ENCODE measurements at places on chromosomes 11 and 22. TPM values are rescaled to one million over a fixed set of nuclear protein-coding genes. Genes with fewer than 3 reads are reported as not detected.

DNA sequence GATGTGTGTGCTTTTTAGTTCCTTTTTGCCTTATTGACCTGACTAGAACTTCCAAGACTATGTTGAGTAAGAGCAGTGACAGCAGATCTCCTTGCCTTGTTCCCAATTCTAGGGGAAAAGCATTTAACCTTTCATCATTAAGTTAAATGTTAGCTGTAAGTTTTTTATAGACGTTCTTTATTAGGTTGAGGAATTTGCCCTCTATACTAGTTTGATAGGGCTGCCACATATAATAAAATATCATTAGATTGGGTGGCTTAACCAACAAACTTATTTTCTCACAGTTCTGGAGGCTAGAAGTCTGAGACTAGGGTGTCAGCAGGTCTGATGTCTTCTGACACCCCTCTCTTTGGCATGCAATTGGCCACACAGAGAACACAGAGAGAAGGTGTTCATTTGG is 32.6 kb upstream of the B3GNT6 start:
- no peak for DNase-seq
- H3K4me1 ChIP-seq: no peaks in the 10 kb centered on the region
- H3K27ac ChIP-seq: no peak overlapping the region
- H3K4me3 ChIP-seq: no peak overlapping the region
- peaks cover under 1% of the 10 kb centered on the region for H3K36me3 ChIP-seq
- H3K27me3 ChIP-seq: no peaks in the 10 kb centered on the region

DNA sequence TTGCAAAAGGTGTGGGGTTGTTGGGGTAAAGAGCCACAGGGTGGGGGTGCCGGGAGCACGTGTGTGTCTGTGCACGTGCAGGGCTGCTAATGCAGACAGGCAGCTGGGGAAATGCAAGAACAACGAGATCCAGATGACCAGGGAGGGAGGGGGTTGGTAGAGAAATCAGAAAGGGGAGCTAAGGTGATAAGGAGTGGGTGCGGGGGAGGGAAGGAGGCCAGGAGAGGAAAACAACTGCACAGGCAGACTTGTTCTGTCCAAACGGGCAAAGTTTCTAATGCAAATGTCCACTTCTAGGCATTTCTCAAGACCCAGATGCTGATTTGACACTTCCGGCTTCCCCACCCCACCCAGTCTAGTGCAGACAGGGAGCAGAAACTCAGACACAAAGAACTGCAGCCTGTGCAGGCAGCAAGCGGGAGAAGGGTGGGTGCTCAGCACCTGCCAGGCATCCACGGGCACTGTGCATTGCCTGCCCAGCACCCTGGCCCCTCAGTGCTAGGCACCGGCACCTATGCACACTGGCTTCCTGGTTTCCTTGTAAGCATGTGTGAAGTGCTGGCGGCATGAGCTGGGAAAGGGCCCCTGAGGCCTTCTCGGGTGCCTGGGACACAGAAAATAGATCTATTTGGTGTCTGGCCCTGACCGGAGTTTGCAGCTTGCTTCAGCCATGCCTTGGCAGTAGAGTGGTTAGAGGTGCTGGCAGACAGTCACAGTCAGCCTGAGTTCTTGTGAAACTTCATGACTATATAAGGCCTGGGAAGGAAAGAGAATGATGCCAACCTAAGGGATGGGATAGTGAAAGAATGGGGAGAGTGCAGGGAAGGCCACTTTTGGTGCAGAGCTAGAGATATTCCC is 220.1 kb upstream of the SORL1-AS1 start:
- H3K27ac ChIP-seq: no peak overlapping the region
- no peaks in the 10 kb centered on the region for H3K27me3 ChIP-seq
- no peaks in the 10 kb centered on the region for H3K36me3 ChIP-seq
- no peak overlapping the region for H3K4me3 ChIP-seq
- H3K4me1 ChIP-seq: no peaks in the 10 kb centered on the region

GRCh38 chr22:44805711-44806110 is 53.3 kb downstream of the ARHGAP8 start:
- no peak overlapping the region for H3K4me3 ChIP-seq
- peaks cover 10% of the 10 kb centered on the region for H3K4me1 ChIP-seq
- no peaks in the 10 kb centered on the region for H3K27me3 ChIP-seq
- no peak overlapping the region for H3K27ac ChIP-seq
- peaks cover 16% of the 10 kb centered on the region for H3K36me3 ChIP-seq

Gene SMTNL1
- not detected for total RNA-seq

DNA sequence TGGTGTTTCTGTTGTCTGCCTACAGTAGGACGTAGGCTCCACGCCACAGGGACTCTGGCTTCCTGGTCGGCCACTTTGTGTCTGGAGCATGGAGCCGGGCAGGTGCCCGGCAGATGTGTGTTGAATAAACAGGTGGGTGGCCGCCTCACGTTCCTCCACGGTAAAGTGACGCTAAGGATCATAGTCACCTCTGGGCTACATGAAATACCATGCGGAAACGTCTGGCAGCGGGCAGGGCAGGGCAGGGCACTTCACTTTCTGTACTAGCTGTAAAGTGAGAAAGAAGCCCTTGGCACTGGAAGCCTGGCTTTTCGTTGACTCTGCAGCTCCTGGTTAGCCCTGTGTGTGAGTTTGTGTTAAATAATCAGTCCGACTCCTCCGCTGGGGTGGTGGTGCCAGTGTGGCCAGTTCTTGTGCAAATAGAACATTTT is 52.4 kb downstream of the MCM5 start:
- H3K27me3 ChIP-seq: no peaks in the 10 kb centered on the region
- H3K27ac ChIP-seq: no peak overlapping the region
- no peak for DNase-seq
- no peak overlapping the region for H3K4me3 ChIP-seq
- H3K4me1 ChIP-seq: no peaks in the 10 kb centered on the region

DNA sequence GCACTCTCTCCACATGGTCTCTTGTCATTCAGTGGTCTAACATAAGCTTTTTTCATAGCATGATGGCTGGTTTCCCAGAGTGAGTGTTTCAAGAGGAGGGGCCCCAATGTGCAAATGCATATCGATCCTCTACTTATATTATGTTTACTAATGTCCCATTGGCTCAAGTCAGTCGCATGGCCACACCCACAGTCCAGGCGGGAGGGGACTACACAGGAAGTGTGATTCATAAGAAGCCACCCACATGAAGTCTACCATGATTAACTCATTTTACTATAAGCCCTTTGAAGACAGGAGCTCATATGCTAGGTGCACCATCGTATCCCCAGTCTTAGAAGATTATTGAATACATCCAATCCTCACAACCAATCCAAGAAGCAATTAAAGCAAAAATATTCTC is 89.5 kb upstream of the ISX start:
- no peak overlapping the region for H3K4me3 ChIP-seq
- no peak overlapping the region for H3K27ac ChIP-seq
- H3K27me3 ChIP-seq: no peaks in the 10 kb centered on the region
- peaks cover 6% of the 10 kb centered on the region for H3K36me3 ChIP-seq
- DNase-seq: no peak
- H3K4me1 ChIP-seq: peaks cover 11% of the 10 kb centered on the region

- peaks cover 13% of the 10 kb centered on the region for H3K27me3 ChIP-seq
- no peak for DNase-seq
- no peaks in the 10 kb centered on the region for H3K36me3 ChIP-seq
Measured at GRCh38 chr22:22728382-22728781, 84.0 kb downstream of the GGTLC2 start.

Gene PTPRCAP
- 1.9 TPM for total RNA-seq

DNA sequence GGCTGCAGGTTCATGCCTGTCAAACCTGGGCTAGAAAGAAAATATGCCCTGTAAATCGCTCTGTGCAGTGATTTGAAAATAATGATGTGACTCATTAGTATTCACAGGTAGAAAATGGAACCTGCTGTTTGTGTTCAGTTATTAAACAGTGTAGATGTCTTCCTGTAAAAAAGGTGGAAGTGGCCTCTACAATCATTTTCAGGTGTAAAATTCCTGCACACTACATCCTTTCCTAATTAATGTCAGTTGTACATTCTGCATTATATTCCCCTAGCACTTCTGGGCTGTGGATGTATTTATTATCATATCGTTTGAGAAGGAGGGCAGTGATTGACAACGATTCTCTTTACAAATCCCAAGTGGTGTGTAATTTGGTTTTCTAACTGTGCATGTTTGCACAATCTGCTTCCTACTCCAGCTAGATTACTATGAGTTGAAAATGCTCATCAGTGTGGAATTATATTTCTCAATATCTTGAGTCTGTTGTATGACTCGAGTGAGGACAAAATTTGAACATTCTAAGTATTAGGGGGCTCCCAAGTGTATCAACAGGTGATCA is 454.0 kb upstream of the DDI1 start:
- H3K27ac ChIP-seq: no peak overlapping the region
- no peak overlapping the region for H3K4me3 ChIP-seq
- H3K36me3 ChIP-seq: no peaks in the 10 kb centered on the region
- no peak for DNase-seq
- H3K4me1 ChIP-seq: no peaks in the 10 kb centered on the region

Gene INS
- not detected for total RNA-seq

- H3K36me3 ChIP-seq: peaks cover 22% of the 10 kb centered on the region
- H3K4me3 ChIP-seq: no peak overlapping the region
- H3K27ac ChIP-seq: no peak overlapping the region
Measured at GRCh38 chr11:133945087-133945974, 11.4 kb downstream of the IGSF9B start.

Gene PYGM
- 3.6 TPM for total RNA-seq

GRCh38 chr11:105975128-105975527 is 46.9 kb downstream of the MSANTD4 start:
- no peak overlapping the region for H3K27ac ChIP-seq
- no peaks in the 10 kb centered on the region for H3K27me3 ChIP-seq
- H3K4me3 ChIP-seq: no peak overlapping the region

- H3K27me3 ChIP-seq: no peaks in the 10 kb centered on the region
- peaks cover 2% of the 10 kb centered on the region for H3K36me3 ChIP-seq
- no peaks in the 10 kb centered on the region for H3K4me1 ChIP-seq
- no peak for DNase-seq
- no peak overlapping the region for H3K4me3 ChIP-seq
Measured at GRCh38 chr11:72998676-72999075, 143.4 kb downstream of the FCHSD2 start.

Gene MFRP
- total RNA-seq: not detected

Gene SLC17A6
- total RNA-seq: not detected

Gene SCT
- total RNA-seq: 1.8 TPM

GRCh38 chr11:124075841-124076651 is 34.9 kb upstream of the OR10G7 start:
- no peak overlapping the region for H3K4me3 ChIP-seq
- H3K27me3 ChIP-seq: no peaks in the 10 kb centered on the region
- no peaks in the 10 kb centered on the region for H3K36me3 ChIP-seq
- peak; percentile 44 for DNase-seq

Gene DBX1
- total RNA-seq: 0.15 TPM

DNA sequence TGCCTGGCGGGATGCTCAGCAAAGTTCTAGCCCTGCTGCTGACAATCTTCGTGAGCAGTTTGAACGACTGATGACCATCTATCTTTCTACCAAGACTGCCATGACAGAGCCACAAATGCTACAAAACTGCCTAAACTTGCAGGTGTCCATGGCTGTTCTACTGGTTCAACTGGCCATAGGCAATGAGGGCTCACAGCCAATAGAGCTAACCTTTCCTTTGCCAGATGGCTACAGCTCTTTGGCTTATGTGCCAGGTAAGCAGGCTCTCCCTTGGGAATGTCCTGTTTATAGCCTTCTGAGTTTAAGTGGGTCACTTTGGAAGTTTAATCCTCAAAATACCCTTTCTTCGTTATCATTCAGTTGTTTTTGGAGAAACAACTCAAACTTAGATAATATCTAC is 20.1 kb downstream of the UBE4A start:
- H3K36me3 ChIP-seq: peaks cover 8% of the 10 kb centered on the region
- H3K4me3 ChIP-seq: no peak overlapping the region
- no peak for DNase-seq
- H3K4me1 ChIP-seq: no peaks in the 10 kb centered on the region
- H3K27me3 ChIP-seq: no peaks in the 10 kb centered on the region
- H3K27ac ChIP-seq: no peak overlapping the region

Gene NRGN
- total RNA-seq: 7.0 TPM

DNA sequence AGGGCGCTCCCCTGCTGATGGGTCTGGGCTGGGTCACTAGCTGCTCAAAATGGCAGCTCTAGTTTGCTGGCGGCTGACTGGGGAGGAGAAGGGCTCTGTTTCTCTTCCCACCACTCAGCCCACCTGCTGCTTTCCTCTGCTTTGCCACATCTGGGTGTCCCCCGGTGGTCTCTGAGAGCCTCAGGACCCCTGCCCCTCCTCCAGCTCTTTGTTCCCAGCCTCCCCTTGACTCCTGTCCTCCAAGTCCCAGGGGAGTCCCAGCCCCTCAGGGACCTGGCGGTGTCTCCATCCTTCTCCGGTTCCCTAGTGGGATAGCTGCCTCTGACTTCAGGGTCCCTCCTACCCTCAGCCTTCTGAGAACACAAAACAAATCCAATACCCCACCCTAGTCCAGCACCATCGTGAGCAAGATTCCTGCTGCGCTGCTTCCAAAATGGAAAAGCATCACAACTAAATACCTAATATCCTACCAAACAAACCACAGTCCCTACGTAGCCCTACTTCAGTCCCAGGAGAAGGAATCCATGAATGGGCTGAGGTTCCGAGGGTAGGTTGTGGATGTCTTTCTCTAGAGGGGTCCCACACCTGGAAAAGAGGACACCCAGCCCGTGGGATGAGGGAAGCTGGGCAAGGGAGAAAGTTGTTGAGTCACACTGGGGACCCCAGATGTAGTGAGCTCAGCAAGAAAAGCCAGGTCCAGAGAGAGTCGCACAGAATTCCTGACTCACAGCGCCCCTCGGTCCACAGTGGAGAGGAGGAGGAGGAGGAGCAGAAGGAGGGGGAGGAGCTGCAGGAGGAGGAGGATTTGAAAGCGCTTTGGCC is 45.0 kb upstream of the NNMT start:
- H3K36me3 ChIP-seq: no peaks in the 10 kb centered on the region
- no peak overlapping the region for H3K4me3 ChIP-seq
- H3K27ac ChIP-seq: no peak overlapping the region
- DNase-seq: no peak
- H3K27me3 ChIP-seq: no peaks in the 10 kb centered on the region
- H3K4me1 ChIP-seq: peaks cover 3% of the 10 kb centered on the region

Gene SAA4
- not detected for total RNA-seq

Measured in H9 (cell line).